ENCODE measurements at places on chromosomes 4 and X. TPM values are rescaled to one million over a fixed set of nuclear protein-coding genes. Genes with fewer than 3 reads are reported as not detected.

Gene PGM2
- 18.2 TPM for total RNA-seq

Gene SLITRK4
- total RNA-seq, result not detected

Gene FHDC1
- not detected for total RNA-seq

Gene S100G
- not detected for total RNA-seq

Gene ELMOD2
- 11.1 TPM for total RNA-seq

Gene HERC6
- total RNA-seq, result 17.2 TPM

Gene PDGFC
- 0.77 TPM for total RNA-seq

Gene PAGE1
- not detected for total RNA-seq

Gene TRO
- 3.0 TPM for total RNA-seq

GRCh38 chrX:104270916-104271512, 16.3 kb upstream of the ESX1 start:
- peaks cover 2% of the 10 kb centered on the region for H3K27me3 ChIP-seq
- no peak overlapping the region for H3K27ac ChIP-seq
- no peaks in the 10 kb centered on the region for H3K36me3 ChIP-seq
- peak; percentile 2 for DNase-seq
- H3K4me3 ChIP-seq, result no peak overlapping the region

- no peaks in the 10 kb centered on the region for H3K36me3 ChIP-seq
- no peak for DNase-seq
- no peak overlapping the region for H3K4me3 ChIP-seq
- H3K27me3 ChIP-seq, result no peaks in the 10 kb centered on the region
- no peak overlapping the region for H3K27ac ChIP-seq
These were observed 35.9 kb downstream of the FAM13A start for GRCh38 chr4:89021062-89021461.

DNA sequence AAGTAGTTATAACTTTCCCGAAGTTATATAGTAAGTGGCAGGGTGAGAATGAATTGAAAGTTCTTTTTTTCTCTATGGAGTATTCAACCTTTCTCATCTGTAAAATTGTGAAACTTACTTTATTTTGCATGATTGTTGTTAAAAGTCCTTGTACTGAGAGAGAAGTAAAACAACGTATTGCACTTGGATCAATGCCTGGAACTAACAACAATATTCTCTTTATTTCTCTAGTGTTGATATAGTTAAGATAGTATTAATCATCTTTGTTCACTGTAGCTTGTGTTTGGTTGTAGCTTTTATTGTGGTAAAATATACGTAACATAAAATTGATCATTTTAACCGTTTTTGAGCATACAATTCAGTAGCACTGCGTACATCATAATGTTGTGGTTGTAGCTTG, 48.7 kb downstream of the STIM2 start:
- no peak for DNase-seq
- no peak overlapping the region for H3K27ac ChIP-seq
- H3K4me3 ChIP-seq, result no peak overlapping the region
- no peaks in the 10 kb centered on the region for H3K27me3 ChIP-seq
- peaks cover 30% of the 10 kb centered on the region for H3K4me1 ChIP-seq

GRCh38 chr4:55910140-55910539, 38.6 kb upstream of the CEP135 start:
- H3K27me3 ChIP-seq, result no peaks in the 10 kb centered on the region
- no peak for DNase-seq
- no peak overlapping the region for H3K4me3 ChIP-seq

DNA sequence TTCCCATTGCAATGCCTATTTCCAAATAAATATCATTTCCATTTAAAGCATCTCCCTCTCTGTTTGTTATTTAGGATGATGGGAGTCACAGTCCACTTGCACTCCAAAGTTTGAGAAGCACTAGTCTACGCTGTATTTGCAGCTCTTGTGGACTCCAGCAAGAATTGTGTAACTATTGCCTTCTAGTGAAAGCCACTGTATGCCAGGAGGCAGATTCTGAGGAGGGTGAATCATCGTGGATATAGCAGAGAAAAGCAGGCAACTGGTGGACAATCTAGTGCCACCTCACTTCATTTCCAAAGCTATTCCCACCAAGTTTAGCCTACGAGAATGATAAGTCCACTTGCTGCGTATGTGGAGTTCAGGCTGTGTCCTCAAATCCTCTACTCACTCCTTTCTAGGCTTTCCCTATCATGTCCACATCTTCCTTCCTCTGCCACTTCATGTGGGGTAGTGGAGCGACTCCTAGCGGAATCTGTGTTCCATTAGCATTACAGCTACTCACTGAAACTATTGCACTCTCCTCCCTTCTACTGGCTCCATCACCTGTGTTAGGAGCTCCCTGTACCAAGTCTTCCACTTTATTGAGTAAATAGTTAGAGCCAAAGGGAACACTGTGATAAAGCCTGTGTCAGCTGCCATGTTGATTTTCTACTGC, 501.8 kb upstream of the GALNT7 start:
- H3K27me3 ChIP-seq, result no peaks in the 10 kb centered on the region
- H3K27ac ChIP-seq, result no peak overlapping the region
- no peak for DNase-seq
- no peak overlapping the region for H3K4me3 ChIP-seq
- no peaks in the 10 kb centered on the region for H3K36me3 ChIP-seq

GRCh38 chrX:136679531-136679930, 31.6 kb downstream of the CD40LG start:
- DNase-seq, result no peak
- H3K4me1 ChIP-seq, result peaks cover 26% of the 10 kb centered on the region

DNA sequence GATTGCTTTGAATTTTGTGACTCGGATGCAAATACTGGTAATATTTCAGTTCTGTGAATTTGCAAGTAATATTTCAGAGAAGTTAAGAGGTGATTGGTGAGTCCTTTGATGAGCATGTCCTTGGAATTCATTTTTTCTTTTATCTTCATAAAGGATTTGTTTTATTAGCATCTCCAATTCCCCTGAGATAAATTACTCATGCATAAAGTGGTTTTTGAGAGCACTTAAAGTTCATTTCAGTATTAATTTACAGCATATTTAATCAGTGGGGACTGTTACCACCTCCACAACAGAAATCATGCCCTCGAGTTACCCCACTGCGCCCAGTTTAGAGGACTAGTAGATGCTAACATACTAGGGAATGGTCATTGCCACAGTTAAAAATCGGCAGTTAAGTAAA, 65.0 kb downstream of the ZFX start:
- no peak overlapping the region for H3K4me3 ChIP-seq
- no peak for DNase-seq
- no peaks in the 10 kb centered on the region for H3K4me1 ChIP-seq
- no peaks in the 10 kb centered on the region for H3K27me3 ChIP-seq
- peaks cover 25% of the 10 kb centered on the region for H3K36me3 ChIP-seq
- no peak overlapping the region for H3K27ac ChIP-seq

DNA sequence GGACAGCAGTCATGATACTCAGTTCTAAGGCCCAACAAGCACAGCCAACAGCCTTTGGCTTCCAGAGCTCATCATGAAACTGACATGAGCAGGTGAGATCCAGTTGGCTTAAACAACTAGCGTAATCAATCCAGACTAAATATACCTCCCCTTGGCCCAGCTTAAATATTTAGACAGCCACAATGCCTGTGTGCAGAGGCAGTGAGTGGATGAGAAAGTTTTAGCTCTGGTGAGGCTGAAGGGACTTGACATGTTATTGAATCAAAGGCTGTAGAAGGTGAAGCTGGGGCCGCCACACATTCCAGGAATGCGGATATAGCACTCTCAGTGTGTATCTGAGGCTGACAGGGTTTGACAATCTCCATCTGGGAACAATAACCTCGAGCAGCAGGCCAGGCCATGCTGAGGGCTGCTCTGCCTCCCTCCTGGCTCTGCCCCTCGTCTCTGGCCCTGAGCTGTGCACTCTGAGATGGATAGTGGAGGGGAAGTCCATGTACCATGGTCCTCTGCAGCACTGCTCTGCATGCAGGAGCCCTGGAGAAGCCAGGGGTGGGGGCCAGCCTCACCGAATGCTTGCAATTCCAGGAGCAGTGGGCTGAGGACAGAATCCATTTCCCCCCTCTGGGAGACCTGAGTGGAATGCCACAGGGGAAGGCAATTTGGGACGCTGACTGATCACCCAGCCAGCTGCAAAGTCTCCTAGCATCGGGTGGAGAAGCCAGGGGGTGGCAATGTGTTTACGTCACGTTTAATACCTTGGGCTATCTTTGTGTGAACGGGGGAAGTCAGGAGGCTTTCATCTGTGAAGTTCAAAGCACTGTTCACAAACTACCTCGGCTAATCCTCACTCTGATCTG, 37.3 kb upstream of the RASL11B start:
- no peaks in the 10 kb centered on the region for H3K27me3 ChIP-seq
- no peak overlapping the region for H3K4me3 ChIP-seq
- DNase-seq, result no peak
- H3K36me3 ChIP-seq, result no peaks in the 10 kb centered on the region
- no peak overlapping the region for H3K27ac ChIP-seq

DNA sequence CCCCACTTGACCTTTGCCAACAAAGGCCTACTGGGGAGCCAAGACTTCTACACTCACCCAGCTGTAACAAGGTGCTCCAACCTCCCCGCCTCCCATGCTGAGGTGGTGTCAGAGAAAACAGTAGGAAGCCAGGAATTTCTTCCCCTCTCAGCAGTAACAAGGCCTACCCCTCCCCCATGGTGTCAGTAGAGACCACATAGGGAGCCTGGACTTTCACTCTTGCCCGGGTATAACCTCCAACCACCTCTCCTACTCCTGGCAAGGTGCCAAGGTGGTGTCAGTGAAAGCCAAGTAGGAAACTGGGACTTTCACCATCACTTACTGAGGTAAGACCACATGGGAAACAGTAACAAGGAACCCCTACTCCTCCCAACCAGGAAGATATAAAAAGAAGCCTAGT, 93.1 kb downstream of the SLC16A2 start:
- DNase-seq, result no peak
- peaks cover 3% of the 10 kb centered on the region for H3K27me3 ChIP-seq
- no peak overlapping the region for H3K27ac ChIP-seq
- H3K4me1 ChIP-seq, result no peaks in the 10 kb centered on the region
- H3K36me3 ChIP-seq, result no peaks in the 10 kb centered on the region

DNA sequence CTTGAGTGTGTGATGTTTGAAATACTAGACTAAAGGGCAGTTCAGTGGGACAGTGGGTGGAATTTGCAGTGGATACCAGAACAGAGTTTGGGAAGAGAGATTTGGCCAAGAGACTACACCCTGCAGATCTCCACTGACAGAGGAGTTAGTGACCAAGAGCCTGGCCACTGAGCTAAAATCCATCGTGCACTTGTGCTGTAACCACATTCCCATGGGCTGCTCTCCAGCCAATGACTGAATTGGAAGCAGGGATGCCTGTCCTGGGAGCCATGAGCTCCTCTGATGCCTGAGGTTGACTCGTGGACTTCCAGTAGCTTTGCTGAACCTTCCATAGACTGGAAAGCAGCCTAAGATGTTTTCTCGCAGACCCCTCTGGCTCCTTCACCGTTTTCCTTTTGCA, 296.1 kb downstream of the TRIML1 start:
- no peaks in the 10 kb centered on the region for H3K27me3 ChIP-seq
- no peaks in the 10 kb centered on the region for H3K4me1 ChIP-seq
- no peak overlapping the region for H3K4me3 ChIP-seq
- H3K27ac ChIP-seq, result no peak overlapping the region
- no peaks in the 10 kb centered on the region for H3K36me3 ChIP-seq
- DNase-seq, result no peak

DNA sequence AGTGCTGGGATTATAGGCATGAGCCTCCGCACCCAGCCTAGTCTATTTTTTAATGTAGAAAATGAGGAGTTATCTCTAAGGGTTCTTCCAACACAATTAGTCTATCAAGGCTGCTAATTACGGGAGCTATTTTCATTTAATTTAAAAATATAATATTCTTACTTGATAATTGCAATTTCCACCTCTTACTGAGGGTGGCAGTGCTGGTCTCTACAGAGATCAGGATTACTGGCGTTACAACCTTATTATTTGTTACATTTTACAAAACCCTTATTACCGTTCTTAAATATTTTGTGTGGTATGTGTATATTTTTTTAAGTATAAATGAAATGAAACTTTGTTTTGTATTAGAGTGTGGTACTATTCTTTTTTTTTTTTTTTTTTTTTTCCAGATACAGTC, 17.6 kb upstream of the GK start:
- H3K27me3 ChIP-seq, result no peaks in the 10 kb centered on the region
- no peaks in the 10 kb centered on the region for H3K36me3 ChIP-seq
- no peak for DNase-seq
- no peaks in the 10 kb centered on the region for H3K4me1 ChIP-seq

- peaks cover 5% of the 10 kb centered on the region for H3K4me1 ChIP-seq
- H3K36me3 ChIP-seq, result no peaks in the 10 kb centered on the region
- no peak for DNase-seq
- no peak overlapping the region for H3K4me3 ChIP-seq
- H3K27ac ChIP-seq, result no peak overlapping the region
These were observed 4.2 kb upstream of the CDS1 start for GRCh38 chr4:84578540-84579402.

- H3K27ac ChIP-seq, result no peak overlapping the region
- H3K4me3 ChIP-seq, result no peak overlapping the region
These were observed 591.2 kb downstream of the ZNF674 start for GRCh38 chrX:45954026-45954425.

- H3K27me3 ChIP-seq, result no peaks in the 10 kb centered on the region
- H3K4me3 ChIP-seq, result no peak overlapping the region
- H3K36me3 ChIP-seq, result no peaks in the 10 kb centered on the region
- H3K4me1 ChIP-seq, result no peaks in the 10 kb centered on the region
These were observed 84.3 kb upstream of the GPR101 start for GRCh38 chrX:137118136-137118535.

GRCh38 chrX:101550751-101551379, 518 bp downstream of the ARMCX1 start:
- H3K27me3 ChIP-seq, result no peaks in the 10 kb centered on the region
- H3K4me1 ChIP-seq, result peaks cover 7% of the 10 kb centered on the region

DNA sequence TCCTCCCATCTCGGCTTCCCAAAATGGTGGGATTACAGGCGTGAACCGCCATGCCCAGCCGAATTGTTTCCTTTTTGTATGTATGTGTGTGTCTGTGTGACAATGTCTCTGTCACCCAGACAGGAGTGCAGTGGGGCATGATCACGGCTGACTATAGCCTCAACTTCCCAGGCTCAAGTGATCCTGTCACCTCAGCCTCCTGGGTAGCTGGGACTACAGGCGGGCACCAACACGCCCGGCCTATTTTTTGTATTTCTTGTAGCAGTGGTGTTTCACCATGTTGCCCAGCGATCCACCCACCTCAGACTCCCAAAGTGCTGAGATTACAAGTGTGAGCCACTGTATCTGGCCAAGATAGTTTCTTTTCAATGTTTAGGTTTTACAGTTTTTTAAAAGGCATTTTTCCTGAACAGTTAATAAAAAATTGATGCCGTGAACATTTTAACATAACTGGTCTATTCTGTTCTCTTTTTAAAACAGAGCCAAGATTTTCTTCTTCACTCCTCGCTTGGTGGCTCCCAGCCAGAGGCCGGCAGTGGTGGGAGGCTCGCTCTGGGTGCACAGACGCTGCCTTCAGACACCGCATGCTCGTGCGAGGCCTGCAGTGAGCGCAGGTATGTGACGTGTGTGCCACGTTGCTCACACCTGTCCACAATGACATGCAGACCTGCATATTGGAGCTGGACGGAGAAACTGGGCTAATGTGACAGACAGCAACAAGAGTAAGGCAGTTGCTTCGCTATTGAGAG, 88.5 kb downstream of the FAM193A start:
- no peaks in the 10 kb centered on the region for H3K4me1 ChIP-seq
- no peak overlapping the region for H3K4me3 ChIP-seq
- no peak for DNase-seq

GRCh38 chr4:31545755-31546154, 825.6 kb downstream of the PCDH7 start:
- no peaks in the 10 kb centered on the region for H3K36me3 ChIP-seq
- H3K27ac ChIP-seq, result no peak overlapping the region
- H3K27me3 ChIP-seq, result no peaks in the 10 kb centered on the region
- DNase-seq, result no peak

Measured in T-cell (primary cell).